ENCODE measurements at places on chromosomes 16 and 17.

DNA sequence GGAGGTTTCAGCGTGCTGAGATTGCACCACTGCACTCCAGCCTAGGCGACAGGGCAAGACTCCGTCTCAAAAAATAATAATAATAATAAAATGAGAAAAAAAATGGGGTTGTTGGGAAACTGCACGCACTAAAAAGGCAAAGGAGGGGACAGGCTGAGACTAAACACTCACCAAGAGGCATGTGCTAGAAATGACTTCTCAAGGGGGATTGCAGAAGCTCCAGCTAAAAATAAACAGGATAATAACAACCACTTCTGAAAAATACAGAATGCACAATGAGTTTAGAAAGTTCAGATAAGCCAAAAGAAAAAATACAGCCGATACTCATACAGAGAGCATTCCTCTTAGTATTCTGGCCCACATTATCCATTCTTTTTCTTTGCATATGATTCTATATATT is 15.1 kb upstream of the TIMP2 start:
- no peak for DNase-seq

GRCh38 chr17:49707246-49707607 is 537 bp downstream of the SLC35B1 start:
- peak; percentile 69 for DNase-seq

DNA sequence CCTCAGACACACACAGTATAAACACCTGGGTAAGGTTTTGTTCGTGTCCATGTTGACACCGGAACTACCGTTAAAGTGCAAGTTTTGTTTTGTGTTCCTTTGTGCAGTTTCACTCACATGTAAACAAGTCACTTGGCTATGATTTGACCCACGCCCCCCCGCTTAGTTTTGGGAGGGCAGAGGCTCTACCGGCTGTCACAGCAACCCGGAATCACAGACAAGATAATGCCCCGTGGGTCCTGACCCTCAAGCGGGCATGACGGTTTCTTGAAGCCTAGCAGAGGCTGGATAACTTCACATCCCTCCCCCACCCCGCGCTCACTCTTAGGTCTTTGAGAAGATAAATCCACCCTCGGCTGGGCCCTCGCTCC is 1.7 kb downstream of the RASD1 start:
- DNase-seq = no peak

DNA sequence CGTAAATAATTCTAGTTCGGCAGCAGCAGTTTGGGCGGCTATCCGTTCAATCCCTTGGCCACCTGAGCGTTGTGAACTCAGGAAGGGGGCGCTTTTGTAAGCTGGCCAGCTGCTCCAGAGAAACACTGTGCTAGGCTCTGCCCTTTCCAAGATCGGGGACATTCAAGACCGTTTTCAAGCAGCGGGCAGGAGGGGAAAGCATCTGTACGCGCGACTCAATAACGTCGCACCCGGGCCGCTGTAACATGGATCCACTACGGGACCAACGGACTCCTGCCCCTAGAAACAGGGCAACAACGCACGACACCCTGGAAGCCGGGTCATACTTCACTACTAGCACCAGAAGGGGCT is 463 bp downstream of the TOP2A start:
- DNase-seq = peak; percentile 59

DNA sequence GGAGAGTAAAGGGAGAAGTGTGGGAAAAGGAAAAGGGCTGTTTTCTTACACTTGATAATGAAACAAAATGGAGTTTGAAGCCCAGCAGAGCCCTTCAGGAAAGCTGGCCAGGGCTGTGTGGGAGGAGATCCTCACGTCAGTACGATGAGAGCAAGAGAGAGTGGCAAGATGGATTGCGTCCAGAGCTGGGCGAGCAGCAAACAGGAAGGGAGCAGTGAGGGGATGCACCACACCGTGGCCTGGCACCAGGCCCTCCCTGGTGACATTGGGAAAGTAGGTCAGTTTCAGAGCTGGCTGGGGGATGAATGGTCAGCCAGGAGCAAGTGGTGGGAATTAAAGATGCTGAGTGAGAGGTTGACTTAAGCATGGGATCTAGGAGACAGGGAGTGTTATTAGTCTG is 273.6 kb downstream of the GRIN2A start:
- DNase-seq = no peak

GRCh38 chr17:30926516-30926915 is 4.8 kb downstream of the ADAP2 start:
- no peak for DNase-seq

DNA sequence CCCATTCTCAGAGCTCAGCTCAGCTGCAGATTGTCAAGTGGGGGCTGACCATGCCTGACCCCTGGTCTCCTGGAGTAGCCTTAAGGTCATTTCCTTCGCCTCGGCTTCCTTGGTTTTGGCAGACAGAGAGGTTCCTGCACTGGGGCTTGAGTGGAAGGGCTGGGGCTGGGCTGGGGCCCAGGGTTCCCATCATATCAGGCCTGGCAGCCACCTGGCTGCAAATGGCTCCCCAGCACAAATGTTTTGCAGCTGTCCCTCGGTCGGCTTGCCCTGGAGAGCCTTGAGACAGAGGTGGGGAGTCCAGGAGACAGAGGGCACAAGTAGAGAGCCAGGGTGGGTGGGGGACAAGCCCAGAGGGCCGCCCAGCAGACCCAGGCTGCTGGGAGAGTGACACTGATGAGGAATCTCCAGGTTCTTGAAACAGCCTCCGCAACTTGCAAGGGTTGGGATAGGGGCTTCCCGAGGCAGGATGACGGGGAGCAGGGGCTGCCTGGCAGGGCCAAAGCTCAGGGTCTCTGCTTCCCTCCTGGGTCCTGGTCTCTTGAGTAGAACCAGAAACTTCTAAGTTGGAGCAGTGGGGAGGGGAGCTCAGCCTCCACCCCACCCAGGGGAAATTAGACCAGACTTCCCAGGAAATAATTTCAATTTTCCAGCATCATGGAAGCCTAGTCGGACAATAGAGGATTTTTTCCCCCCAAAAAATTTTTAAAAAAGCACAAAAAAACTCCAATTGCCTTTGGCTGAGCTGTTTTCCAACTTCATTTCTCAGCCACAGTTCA is 19.3 kb downstream of the IGFBP4 start:
- DNase-seq = no peak
